NCI-H748 treated with DMSO at 0.1 percent for 48 hours (cell line): ENCODE measurements at places on chromosomes 2 and 18.

- DNase-seq: no peak
Measured at GRCh38 chr2:226380679-226381078, 418.9 kb downstream of the IRS1 start.

DNA sequence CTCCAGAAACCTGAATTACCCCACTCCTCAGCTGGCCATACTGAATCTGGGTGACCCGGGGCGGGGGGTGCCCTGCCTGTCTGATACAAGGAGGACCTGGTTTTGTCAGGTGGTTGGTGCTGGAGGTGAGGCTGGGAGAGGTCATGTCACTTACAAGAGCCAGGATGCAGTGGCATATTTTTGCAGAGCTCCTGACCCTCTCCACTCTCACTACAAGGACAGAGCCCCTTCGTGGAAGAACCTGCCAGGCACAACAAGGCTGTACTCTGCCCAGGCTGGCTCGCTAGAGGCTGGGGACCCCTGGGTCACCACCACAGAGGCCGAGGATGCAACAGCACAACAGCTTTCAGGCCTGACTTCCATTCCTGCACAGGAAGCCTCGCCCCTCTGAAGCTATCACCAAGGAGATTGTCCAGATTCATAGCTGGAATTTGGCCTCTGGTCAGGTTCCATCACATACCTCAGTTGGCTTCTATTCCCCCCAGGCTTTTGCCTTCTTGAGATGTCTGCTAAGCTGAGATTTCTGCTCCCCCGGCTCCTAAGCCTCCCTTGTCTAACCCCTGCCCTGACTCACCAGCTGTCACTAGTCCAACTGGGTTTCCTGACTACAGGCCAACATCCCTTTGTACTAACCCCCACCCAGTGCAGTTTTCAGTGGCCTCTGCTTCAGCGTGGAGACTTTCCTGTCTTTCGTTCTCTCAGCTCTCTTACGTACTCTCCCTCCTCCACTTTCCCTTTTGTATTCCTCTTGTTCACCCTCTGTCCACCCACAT is 132.5 kb upstream of the EPAS1 start:
- DNase-seq: no peak

GRCh38 chr2:208024091-208024490 is 1.2 kb downstream of the PLEKHM3 start:
- no peak for DNase-seq

DNA sequence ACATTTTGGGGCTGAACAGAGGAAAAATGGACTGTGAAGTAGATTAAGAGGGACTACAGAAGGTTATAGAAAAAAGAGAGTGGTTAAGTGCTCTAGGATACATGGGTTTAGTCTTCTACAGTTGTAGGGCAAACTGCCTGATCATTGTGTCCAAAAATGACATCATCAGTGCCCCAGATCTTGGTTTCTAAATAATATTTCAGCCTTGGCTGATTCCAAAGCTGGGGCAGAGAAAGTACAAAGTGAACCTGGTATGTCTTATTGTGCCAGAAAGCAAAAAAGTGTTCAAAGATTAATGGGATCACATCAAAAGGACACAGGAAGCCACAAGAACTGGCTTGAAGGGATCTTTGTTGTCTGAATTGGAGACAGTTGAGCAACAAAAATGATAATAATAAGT is 97.1 kb upstream of the ZNF521 start:
- DNase-seq: no peak

- no peak for DNase-seq
Measured at GRCh38 chr2:233334915-233335314, 19.4 kb upstream of the DGKD start.

GRCh38 chr2:128612628-128613027 is 294.0 kb upstream of the HS6ST1 start:
- DNase-seq: no peak

DNA sequence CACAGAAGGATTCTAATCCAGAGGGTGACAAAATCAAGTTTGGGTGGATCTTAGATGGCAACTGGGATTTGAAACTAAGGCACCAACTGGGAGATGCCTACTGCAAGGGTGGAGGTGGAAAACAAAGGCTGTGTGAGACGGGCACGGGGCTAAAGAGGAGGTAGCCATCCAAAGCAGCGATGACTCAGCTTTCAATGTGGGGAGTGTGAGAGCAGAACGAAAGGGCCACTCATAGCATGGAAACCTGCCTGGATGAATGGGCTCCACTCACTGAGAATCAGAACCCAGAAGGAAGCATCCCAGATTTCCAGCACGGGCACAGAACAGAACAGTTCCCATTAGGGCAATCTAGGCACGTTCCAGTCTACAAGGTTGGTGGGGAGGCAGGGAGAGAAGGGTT is 159.5 kb downstream of the COL4A4 start:
- DNase-seq: no peak

- DNase-seq: no peak
Measured at GRCh38 chr18:49345931-49346696, 114.3 kb downstream of the DYM start.
